Kidney epithelial cell (primary cell): ENCODE measurements at places on chromosomes 4 and X. TPM values are rescaled to one million over a fixed set of nuclear protein-coding genes. Genes with fewer than 3 reads are reported as not detected.

DNA sequence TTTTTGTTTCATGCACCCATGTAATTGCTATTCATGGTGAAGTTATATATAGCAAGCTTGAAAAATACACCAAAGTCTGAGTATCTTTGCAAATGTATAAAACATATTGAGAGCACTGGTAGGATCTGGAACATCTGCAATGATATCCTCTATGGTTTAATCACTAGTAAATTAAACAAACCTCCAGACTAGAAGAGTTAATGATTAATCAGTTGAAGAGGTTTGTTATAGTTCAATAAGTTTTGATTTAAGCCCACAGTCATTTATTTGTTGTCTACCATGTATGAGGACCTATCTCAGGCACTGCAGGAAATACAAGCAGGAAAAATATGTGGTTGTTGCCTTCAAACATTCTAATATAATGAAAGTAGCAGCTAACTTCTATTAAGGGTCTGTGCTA, 16.5 kb downstream of the CYBB start:
- DNase-seq: no peak

DNA sequence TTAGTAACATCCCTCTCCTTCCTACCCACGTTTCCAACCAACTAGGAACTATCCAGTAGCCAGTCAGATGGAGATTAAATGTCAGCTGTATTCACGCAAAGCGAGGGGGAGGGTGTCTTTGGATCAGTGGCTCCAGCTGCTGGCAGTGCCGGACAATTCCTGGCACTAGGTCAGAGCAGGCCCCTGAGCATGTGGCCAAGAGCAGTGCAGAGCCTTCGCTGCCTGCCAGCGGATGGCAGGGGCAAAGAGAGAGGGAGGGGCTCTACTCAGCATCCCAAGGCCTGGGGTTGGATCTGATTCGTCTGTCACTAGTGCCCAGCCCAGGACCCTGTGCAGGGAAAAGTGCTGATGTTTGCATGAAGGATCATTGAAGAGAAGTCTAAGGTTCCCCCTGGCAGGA, 28.7 kb upstream of the JAKMIP1 start:
- DNase-seq: no peak

DNA sequence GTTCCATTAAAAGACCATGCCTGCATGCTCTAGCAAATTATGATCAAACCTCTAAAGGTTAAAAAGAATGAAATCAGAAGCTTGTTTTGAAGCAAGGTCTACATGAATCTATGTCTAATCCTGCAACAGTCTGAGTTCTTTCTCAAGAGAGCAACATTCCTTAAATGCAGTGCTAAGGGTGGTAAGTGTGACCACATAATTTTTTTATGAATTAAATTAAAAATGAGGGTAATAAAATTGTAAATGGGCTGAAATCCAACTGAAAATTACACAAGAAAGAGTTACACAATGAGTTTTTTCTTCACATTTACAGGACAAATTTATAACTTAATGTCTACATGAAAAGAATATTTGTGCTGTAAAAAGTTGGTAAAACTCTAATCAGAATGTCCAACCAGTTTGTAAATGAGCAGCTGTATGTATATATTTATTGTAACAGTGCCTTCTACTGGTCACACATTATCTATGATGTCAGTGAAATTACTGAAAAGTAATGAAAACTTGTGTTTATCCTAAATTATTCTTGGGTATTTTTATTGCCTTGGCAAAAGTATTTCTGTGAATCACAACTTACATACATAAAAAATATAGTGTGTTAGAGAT, 336.3 kb upstream of the PITX2 start:
- DNase-seq: no peak

- DNase-seq: no peak
Observed at GRCh38 chr4:19026281-19026680, 1004.7 kb upstream of the LCORL start.

GRCh38 chr4:26372076-26372475, 51.3 kb downstream of the RBPJ start:
- DNase-seq: no peak

GRCh38 chrX:70454441-70455365, 10.1 kb downstream of the DLG3 start:
- DNase-seq: peak; percentile 59

The LINC00632 gene
- total RNA-seq: 1.4 and 3.7 TPM in 2 replicates

The FAM9C gene
- total RNA-seq: not detected in 2 replicates
